ENCODE measurements at places on chromosomes 12 and 14.

GRCh38 chr14:51462182-51462581 is 189.5 kb upstream of the FRMD6 start:
- no peak for DNase-seq

DNA sequence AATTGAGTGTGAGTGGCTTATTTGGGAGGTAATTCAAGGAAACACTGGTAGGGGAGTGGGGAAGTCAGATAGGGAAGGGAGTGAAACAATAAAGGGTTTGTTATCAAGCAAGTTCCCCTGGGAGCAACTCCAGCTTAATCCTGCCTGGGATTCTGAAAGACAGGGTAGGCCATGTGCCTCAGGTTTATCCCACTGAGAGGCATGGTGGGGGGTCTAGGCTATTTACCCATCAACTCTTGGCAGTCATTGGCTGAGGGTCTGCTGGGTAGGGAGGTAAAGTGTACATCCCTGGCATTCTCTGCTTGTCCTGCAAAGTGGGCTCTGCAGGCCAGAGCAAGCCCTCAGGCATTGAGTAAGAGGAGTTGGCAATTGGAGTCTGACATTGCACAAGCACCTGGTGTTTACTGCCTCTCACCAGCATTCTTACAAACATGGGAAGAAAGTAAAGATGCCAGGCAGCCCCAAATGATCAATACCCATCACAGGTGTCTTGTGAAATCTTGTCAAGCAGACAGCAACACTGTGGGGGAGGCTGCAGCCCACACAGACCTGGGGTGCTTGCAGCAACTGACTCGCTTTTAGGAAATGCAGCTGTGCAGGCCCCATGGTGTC is 169.3 kb downstream of the KTN1 start:
- DNase-seq, result no peak

GRCh38 chr14:96746101-96746500 is 51.1 kb upstream of the VRK1 start:
- no peak for DNase-seq

- DNase-seq, result no peak
These were observed 138.0 kb upstream of the EGLN3 start for GRCh38 chr14:34088914-34089313.

All from activated T-helper 2 cell treated with anti-CD3 and anti-CD28 coated beads, Interferon-gamma antibody, Interleukin-2, Interleukin-4, amounts not matched to agents 10 μg/mL and 5 μg/mL and 100 μg/mL, durations not matched to agents 14 hours and 24 hours and 36 hours (primary cell).